ENCODE measurements at places on chromosomes 2 and 18.

GRCh38 chr2:86335865-86336674 lies 1.4 kb downstream of the REEP1 start:
- DNase-seq, result no peak

- no peak for DNase-seq
These were observed 44.4 kb downstream of the ST8SIA5 start for GRCh38 chr18:46712406-46712805.

GRCh38 chr2:20168727-20169696 lies 55.9 kb downstream of the SDC1 start:
- DNase-seq, result no peak

DNA sequence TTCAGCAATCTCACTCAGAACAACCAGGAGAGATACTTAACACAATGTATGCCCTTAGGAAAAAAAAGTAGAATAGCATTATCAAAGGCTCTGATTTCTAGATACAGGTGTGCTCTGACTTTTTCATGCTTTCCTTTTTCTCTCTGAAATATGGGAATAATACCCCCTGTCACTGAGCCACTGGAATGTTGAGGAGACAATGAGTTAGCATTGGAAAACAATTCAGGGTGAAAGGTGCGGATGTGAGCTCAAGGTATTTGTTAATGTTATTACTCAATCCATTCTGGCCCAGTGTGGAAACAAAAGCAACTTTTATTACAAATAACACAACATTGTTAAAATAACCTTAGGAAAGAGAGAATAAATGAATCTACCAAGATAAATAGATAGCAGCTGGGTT lies 228.0 kb downstream of the IKZF2 start:
- no peak for DNase-seq

GRCh38 chr2:152407204-152407721 lies 72.3 kb downstream of the FMNL2 start:
- no peak for DNase-seq

- DNase-seq, result no peak
These were observed 147.8 kb downstream of the UBE2E3 start for GRCh38 chr2:181128199-181128598.

GRCh38 chr2:223915071-223915470 lies 30.1 kb downstream of the WDFY1 start:
- DNase-seq, result no peak

DNA sequence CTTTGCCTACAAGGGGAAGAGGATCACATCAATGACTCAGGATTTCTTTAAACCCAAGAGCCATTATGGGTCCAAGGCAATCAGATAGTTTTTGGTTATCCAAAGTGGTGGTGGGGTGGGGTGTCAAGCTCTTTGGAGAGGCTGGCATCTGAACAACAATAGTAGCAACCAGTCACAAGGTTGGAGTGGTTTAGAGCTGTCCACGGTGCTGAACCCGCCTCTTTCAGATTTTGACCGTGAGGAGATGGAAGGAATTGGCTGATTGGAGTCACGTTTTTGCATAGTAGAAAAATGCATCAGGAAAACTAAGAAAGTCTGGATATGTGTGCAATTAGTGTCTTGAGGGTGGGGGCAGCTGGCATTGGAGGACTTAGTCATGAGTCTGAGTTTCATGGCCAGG lies 159.9 kb downstream of the LOXHD1 start:
- no peak for DNase-seq

- no peak for DNase-seq
These were observed 73.0 kb upstream of the YWHAQ start for GRCh38 chr2:9703701-9704221.

- DNase-seq, result no peak
These were observed 41.7 kb upstream of the MALL start for GRCh38 chr2:110157153-110157793.

GRCh38 chr18:50987261-50987660 lies 19.4 kb downstream of the ELAC1 start:
- no peak for DNase-seq

DNA sequence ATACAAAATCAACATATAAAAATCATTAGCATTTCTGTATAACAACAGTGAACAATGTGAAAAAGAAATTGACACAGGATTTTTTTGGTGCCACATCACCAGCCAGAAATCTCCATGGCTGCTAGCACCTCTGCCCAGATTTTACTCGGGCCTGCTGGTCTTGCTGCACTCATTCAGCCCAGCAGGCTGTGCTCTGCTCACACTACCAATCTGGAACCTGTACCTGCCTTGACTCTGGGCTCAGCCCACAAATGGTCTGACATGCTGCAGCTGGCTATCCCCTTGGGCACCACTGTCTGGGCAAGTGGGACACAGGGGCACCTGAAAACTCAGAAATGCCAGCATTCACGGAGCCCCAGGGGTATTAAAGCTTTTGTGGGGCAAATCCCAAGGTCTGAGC lies 392.5 kb upstream of the NRXN1 start:
- no peak for DNase-seq
